ENCODE measurements at places on chromosomes 1 and 21.

- DNase-seq = no peak
Observed at GRCh38 chr21:35563885-35564451, 496.4 kb downstream of the SETD4 start.

DNA sequence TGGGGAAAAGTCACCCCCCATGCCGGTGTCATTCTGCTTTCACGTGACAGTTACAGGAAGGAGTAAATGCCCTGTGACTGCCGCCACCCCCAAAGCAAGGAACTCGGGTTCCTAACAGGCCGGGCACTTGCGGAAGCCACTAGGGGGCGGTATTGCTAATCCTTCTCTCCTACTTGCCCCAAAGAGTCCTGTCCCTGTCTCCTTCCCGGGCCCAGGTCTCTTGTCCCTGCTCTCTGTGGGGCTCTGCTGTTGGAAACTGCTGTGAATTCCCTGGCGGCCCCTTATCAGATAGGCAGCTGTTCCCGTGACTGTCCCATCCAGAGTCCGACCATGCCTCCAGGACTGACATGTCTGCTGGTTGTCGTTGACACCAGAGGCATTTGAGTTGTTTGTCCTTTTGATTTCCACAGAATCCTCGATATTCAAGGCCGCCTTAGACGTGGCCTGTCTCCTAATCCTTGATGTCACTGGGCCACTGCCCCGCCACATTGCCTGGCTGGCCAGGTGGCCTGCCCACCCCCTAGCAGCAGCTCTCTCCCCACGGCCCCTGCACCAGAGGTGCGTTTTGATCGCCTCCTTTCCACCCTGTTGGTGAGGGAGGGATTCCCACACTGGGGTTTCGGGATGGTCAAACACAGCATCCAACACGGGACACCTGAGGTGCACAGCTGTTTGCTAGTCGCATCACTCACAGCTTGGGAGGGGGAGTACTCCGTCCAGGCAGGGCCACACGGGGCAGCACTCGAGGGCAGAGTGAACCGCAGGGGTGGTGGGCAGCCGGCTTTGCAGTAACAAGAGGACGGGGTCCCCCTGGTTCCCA, 37.3 kb downstream of the CHAF1B start:
- DNase-seq = peak; percentile 8

DNA sequence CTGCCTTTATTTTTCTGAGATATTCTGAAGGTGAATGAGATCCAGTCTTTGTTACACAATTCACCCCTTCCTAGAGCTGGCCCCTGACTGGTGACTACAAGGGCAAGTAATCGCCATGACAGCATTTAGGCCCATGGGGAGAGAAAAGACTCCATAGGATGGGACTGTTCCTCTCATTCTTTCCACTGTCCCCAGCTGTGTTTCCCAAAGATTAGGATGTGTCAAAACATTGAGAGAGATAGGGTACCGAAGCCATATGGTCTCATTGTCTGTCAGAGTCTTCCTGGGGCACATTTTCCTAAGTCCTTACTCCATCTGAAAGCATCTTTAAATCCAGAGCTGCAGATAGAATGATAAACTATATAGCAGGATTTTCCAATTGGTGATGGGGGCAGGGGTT, 423.5 kb downstream of the OMA1 start:
- no peak for DNase-seq

GRCh38 chr1:178330153-178330552, 166.6 kb downstream of the CLEC20A start:
- DNase-seq = no peak

DNA sequence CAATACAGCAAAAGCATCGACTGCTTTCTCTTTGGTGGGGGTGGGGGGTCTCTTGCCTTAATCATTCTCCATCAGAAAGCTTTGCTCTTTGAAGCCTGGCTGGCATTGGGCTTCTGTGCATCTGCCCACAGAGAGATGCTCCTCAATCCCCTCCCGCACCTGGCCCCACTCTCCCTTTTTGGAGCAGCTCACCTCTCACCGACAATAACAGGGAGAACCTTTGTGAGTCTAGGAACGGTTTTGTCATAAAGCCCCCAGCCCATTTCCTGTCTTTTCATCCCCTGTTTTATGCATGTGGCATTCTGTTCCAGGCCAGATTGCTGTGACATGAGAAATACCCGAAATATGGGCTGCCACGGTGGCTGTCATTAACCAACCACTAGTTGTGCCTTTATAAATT, 469.0 kb upstream of the VAMP3 start:
- no peak for DNase-seq

DNA sequence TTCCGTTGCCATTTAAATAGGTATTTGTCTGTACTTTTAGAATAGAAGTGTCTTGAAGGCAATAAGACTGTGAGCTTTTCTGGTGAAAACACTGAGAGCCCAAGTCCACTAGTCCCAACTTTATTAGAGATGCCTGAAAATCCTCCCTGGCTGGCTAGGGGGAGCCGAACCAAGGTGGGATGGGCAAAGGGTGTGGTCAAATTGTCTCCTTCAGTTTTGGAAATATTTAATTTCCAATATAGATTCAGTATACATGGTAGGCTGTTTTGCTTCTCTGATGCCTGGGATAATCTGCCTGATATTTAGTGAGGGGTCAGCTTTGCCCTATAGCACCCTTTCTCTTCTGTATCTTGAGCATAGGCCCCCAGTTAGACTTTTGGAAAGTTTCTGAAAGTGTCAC, 3.5 kb downstream of the ROR1 start:
- DNase-seq = no peak

- DNase-seq = no peak
Observed at GRCh38 chr21:38467911-38468310, 30.4 kb downstream of the ERG start.

DNA sequence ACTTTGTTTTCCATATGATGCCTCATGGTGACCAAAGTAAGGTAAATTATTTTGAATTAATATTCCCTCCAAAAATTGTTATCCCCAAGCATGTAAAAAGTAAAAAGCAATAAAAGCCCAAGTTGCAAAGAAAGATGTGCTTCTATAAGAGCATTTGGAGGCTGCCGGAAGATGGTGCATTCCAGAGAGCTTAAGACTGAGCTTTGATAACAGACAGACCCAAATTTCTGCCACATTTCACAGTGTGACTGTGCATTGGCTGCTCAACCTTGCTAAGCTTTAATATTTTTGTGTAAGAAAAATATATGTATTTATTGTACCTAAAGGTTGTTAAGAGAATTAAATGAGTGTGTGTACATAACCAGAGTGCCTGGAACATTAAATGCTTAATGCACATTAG, 67.9 kb downstream of the CYYR1 start:
- DNase-seq = no peak

- DNase-seq = no peak
Observed at GRCh38 chr1:2933431-2934155, 87.7 kb upstream of the ACTRT2 start.

DNA sequence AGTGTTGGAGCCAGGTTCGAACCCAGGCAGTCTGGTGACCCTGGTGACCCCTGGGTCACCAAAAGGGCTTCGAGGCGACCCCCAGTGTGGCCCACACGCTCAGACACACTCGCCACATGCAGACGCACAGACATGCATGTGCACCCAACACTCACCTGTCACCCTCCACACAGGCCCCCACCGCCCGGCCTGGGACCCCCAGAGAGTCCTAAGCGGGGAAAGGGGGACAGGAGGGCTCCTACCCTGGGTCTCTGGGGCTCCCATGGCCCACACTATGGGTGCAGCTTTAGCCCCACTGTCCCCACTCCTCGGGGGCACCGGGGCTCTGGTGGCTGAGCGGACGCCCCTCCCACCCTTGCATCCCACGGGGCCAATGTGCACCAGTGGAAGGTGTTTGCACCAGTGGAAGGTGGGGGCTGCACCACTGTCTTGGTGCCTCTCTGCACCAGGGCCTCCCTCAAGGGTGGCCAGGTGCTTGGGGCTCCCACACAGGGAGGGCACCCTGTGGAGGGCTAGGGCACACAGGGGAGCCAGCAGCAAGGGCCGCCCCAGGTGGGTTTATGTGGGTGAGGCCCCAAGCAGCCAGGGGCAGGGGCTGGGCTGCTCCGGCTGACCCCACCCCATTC, 9.9 kb downstream of the CHD5 start:
- no peak for DNase-seq

All from CD4-positive, alpha-beta T cell treated with Interleukin-21 for 1 hour (primary cell).